ENCODE measurements at places on chromosomes 6 and 20.

GRCh38 chr6:119598883-119599282 is 249.3 kb upstream of the MAN1A1 start:
- no peak for DNase-seq

- DNase-seq, result no peak
Measured at GRCh38 chr6:34969662-34970265, 80.7 kb downstream of the ANKS1A start.

DNA sequence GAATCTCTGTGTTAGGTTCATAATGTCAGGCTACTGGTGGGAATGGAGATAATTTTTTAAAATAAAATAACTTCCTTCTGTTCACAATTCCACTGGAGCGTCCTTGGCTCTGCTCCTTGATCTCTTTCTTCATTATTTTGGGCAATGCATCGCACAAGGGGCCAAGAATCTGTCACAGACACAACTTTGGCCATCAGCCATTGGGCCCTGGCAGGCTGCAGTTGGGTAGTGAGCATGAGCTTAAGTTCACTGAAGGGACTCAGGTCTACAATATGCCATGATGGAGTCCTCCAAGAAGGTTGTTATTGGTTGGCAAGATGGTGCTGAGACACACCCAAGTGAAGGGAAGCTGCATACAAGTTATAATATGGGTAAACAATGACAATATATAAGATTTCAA is 40.0 kb downstream of the CYP39A1 start:
- DNase-seq, result no peak

DNA sequence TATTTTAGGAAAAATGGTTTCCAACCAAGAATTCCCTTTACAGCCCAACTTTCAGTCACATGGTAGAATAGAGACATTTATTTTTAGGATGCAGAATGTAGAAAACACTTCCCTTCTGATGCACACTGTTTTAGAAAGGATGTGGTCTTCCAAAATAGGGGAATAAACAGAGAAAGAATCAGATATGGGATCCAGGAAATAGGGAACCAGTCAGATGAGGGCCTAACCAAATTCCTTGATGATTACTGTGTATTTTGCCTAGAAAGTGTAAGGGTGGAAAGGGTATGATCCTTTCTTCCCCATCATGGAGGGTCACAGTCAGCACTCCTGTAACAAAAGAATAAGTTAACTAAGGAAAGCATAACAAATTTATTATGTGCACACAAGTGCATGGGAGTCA is 27.4 kb downstream of the SLX4IP start:
- no peak for DNase-seq

DNA sequence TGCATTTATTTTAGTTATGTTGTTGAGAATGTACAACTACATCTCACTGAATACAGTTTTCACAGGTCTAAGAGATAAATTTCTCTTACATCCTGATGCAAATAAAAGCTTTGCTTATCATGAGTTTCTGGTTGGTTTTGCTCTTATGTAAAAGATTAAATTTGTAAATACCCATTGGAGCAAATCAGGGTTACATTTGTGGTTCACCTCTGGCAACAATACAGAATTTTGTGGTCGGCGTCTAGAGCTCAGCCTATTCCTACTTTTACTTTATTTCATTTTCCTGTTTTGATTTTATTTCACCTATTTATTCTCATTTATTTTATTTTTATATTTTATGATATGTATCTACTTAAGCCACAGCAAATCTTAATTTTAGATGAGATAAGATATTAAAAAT is 271.9 kb upstream of the MARCKS start:
- no peak for DNase-seq

Data from activated CD4-positive, alpha-beta T cell treated with anti-CD3 and anti-CD28 coated beads, Interleukin-2, amount 50 U/mL, for 48 hours (primary cell).